GM12864 (cell line): ENCODE measurements at places on chromosomes 6 and 20.

GRCh38 chr6:158865769-158866168, 46.6 kb upstream of the EZR start:
- no peak for DNase-seq

DNA sequence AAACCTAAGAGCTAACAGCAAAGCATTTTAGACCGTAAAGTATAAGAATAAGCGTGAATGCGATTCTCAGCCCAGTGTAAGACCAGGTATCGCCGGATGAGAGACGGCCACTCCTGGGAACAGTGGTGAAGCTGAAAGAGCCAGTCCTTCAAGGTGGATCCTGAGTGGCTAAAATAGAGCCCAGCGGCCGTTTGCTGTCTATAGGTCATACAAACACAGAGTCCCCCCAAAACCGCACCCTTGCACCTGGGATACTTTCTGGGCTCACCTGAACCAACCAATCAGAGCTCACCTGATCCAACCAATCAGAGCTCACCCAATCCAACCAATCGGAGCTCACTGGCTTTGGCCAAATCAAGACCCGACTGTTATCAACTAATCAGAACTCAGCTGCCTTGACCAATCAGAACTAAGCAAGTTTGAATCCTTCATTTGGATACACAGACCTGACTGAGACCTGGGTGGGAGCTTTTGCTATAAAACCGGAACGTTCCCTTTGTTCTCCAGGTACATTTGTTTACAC, 248.2 kb downstream of the DLL1 start:
- DNase-seq, result no peak

GRCh38 chr6:111468329-111469012, 14.5 kb downstream of the REV3L start:
- DNase-seq, result no peak

DNA sequence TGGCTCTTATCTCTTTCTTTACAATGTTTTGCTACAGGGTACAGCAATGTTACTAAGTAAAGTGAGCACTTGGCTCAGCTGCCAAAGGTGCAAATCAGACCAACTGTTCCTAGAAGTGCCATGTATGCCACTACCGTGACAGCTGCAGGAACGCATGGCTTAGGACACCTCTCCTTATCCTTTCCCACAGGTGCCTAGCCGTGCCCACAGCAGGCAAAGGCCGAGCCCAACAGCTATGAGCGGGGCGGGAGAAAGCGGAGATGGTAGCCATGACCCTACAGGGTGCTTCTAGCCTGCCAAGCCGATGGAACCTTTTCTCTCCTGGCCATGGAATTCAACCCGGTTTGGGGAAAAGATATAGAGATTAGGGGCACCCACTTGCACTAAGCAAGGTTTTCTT, 97.1 kb downstream of the FAXC start:
- no peak for DNase-seq

DNA sequence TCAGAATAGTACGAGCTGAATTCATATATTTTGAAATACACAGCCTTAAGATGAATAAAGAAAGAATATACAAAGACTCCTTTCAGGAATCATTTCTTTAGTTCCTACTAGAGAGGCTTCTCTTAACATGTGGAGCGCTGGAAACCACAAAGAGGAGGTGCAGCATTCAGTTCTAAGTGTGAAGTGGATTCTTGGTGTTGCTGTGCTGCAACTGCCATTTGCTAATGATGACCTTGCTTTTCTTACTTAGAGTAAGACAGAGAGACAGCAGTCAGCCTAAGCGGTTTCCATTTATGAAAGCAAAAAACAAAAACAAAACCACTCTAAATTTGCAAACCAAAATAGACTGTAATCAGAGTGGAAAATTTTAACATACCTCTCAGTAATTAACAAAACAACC, 629.0 kb downstream of the EPHA7 start:
- DNase-seq, result no peak

- no peak for DNase-seq
These were observed 95.4 kb downstream of the CDH4 start for GRCh38 chr20:61347443-61347842.

- DNase-seq, result no peak
These were observed 21.7 kb upstream of the MRPS10 start for GRCh38 chr6:42239333-42239732.

- DNase-seq, result no peak
These were observed 59.6 kb downstream of the EFCAB8 start for GRCh38 chr20:32918296-32918695.

- no peak for DNase-seq
These were observed 88.1 kb downstream of the HDGFL1 start for GRCh38 chr6:22657352-22657980.

DNA sequence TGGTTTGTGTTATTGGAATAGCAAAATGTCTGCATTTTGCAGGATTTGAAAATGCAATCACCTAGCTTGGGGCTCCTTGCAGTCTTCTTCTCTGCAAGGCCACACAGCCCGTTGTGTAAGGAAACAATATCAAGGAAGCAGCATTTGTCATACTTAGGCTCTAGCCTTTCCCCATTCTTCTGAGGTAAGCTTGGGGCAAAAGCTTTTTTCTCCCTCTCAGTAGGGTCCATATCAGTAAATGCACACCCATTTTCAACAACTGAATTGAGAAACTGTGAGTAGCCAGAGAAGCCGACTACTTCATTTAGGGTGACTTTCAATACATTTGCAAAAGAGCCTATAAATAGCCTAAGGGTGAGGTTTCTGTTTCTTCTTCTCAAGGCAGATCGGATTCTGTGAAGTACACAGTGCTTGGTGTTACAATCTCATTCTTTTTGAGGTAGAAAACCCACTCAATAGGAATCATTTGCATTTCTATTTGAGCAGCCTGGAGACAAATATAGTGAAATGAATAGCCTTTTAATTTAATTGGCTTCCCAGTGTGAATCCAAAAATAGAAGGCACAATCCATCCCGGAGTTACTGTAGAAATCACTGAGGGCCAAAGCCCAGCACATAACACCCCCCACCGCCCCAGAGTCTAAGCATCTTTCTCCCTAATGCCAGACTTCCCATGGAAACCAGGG, 61.8 kb downstream of the BTBD3 start:
- no peak for DNase-seq

GRCh38 chr6:125884634-125885371, 71.8 kb upstream of the HINT3 start:
- no peak for DNase-seq
